ENCODE measurements at places on chromosomes 13 and 19.

DNA sequence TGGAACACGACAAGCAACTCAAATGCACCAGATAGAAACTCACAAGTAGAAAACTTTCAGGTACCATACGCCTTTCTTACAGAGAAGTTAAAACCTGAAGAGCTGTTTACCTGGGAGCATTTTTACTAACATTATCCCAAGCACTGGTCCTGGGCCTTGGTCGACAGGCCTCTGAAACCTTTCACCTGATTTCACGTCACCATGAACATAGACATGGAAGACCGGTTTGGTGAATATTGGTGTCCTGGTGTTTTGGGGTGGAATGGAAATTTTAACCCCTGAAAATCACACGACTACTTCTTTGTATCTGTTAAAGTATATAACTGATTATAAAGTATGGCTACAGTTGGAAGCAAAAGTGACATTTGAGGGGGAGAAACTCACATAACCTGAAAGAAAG, 176.6 kb upstream of the ARGLU1 start:
- DNase-seq = no peak

- peak; percentile 46 for DNase-seq
Measured at GRCh38 chr19:47471733-47472457, at the start of gene SLC8A2. TSS of gene SLC8A2 (minus strand) at chr19:47471893. CDS start at chr19:47466403, 5,490 bp downstream.

GRCh38 chr13:112106478-112107141, 39.7 kb downstream of the SOX1 start:
- DNase-seq = no peak

- DNase-seq = no peak
Measured at GRCh38 chr19:6126335-6126974, 9.0 kb upstream of the ACSBG2 start.

DNA sequence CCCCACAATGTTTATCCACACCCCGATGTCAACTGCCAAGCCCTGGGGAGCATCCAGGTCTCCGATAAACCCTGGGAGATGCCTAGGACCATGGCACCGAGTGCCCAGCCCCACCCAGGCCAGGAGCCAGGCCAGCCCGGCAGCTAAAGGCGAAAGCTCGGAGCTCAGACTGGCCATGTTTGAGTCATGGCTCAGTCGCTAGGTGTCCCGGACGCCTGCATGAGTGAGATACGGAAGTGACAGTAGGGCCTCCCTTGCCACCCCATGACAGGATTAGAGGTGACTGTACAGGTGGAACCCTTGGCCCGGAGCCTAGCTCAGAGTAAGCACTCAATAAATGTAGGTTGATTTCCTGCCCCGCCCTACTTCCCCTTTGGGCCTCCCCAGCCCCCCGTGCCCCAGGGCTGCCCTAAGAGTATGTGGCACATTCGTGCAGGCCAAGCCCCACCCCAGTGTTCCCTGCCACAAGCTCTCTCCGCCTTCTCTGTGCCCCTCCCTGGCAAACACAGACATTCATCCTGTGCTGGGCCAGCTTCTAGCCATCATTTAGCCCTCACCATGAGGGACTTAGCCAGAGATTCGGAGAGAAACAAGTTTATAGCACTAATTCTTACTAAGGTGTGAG, 5.8 kb upstream of the TPM4 start:
- DNase-seq = peak; percentile 83

Measured in activated gamma-delta T cell treated with Interleukin-2 at 50 U/mL for 16 hours (primary cell).